Hematopoietic multipotent progenitor cell treated with erythropoietin and hydrocortisone succinate and interleukin-3 and kit ligand, for 6 days (in vitro differentiated cells): ENCODE measurements at places on chromosomes 7 and 10.
A peak's percentile ranks its signal among the peaks of the same experiment; 100 is the strongest.

GRCh38 chr10:81179805-81180452, 642.2 kb downstream of the SH2D4B start:
- peak; percentile 56 for DNase-seq

DNA sequence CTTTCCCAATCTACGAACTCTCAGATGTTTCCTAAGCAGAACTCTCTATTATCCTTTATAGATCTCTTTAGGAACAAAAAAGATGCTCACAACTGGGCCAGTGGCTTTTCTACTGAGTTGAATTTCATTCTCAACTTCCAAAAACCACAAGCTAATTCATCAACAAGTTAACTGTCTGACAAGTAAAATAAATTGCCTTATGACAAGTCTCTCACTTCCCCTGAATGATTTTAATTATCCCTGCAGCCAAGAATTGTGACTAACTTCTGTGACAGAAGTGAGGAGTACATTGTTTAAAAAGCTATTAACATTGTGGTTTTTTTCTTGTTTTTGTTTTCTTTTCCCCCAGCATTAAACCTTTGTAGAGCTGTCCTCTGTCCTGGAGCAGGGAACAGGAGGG, 343.1 kb downstream of the HPSE2 start:
- no peak for DNase-seq

GRCh38 chr7:126157391-126157790, 1095.3 kb downstream of the GRM8 start:
- DNase-seq: no peak

GRCh38 chr10:132355754-132356153, 23.8 kb downstream of the LRRC27 start:
- DNase-seq: no peak

- no peak for DNase-seq
Observed at GRCh38 chr7:157483515-157483914, 146.7 kb downstream of the DNAJB6 start.

DNA sequence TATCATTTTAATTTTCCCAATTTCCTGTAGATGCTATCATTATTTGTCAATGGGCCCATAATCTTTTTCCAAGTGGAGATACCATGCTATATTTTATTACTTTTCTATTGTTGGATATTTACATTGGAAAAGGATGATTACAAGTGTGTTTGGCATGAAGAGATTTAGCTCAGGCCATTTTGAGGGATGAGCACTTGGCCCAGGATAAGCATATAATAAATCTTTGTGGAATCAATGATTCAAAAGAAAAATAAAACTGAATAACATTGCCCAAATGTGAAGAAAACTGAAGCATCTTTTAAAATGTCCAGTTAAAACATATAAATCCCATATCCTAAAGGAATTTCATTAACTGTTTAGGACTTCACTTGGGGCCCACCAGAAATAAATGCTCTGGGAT, 260.9 kb upstream of the BMPER start:
- DNase-seq: no peak

DNA sequence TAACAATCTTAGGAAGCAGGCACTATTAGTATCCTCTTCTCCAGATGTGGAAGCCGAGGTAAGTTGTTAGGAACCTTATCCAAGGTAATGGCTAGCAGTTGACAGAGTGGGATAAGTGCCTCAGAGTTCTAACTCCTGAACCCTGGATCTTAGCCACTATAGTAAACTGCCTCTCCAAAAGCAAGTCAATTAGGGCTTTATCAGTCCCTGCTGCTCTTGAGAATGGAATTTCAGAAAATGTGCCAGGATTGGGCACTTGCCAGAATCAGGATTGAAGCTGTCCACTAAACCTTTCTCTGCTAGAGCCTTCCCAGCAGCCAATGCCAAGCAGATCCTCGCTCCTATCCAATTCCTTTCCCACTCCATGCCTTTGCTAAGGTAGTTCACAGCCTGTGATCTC, 777.5 kb upstream of the POM121L12 start:
- no peak for DNase-seq

- no peak for DNase-seq
Observed at GRCh38 chr7:33918438-33919143, 13.3 kb downstream of the BMPER start.

DNA sequence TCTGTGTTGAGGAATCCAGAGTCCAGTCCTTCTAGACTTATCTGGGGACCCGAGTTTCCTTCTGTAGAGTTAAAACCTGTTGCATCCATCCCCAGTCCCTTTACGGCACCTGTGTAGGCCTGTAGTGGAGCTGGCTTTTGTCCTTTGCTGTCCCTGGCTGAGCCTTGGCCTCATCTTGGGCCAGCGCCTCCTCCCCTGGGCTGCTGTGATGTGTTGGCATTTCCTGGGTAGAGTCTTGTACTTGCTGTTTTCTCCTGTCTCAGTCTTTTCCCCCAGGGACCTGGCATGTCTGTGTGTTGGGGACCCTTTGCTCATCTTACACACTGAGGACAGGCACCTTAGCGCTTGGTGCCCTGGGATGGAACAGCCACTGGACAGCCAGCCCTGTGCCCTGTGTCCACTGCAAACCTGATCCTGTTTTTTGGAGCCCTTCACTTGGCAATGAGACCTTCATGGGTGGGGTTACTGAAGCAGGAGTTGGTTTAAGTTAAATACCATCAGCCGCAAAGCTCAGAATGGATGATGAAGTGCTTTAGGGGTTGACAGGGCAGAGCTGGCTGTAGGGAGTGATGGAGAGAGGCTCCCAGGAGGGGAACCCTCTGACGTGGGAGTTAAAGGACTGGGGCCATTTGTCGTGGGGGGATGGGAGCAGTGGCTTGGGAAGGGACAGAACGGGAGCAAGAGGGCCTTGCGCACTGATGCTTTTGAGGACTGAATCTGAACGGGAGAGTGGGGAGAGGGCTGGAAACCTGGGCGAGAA, 50.9 kb downstream of the CUX1 start:
- no peak for DNase-seq

DNA sequence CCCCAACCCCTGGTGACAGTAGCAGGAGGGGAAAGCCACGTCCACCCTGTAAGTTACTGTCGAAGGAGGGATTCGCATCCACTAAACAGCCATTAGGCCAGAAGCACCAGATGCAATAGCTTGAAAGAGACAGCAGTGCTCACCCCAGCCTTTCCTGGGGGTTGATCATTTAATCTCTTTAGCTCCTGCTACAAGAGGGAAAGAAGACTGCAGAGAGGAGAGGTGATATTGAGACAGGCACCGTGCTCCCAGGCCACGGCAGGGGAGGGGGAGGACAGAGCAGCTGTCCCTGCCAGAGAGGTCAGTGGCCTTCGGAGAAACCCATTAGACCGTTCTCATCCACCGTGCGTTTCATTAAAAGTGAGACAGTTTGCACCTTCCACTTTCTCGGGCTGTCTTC, 148.3 kb downstream of the CDH23 start:
- DNase-seq: no peak

- DNase-seq: no peak
Observed at GRCh38 chr7:20828947-20829346, 42.3 kb upstream of the SP8 start.

DNA sequence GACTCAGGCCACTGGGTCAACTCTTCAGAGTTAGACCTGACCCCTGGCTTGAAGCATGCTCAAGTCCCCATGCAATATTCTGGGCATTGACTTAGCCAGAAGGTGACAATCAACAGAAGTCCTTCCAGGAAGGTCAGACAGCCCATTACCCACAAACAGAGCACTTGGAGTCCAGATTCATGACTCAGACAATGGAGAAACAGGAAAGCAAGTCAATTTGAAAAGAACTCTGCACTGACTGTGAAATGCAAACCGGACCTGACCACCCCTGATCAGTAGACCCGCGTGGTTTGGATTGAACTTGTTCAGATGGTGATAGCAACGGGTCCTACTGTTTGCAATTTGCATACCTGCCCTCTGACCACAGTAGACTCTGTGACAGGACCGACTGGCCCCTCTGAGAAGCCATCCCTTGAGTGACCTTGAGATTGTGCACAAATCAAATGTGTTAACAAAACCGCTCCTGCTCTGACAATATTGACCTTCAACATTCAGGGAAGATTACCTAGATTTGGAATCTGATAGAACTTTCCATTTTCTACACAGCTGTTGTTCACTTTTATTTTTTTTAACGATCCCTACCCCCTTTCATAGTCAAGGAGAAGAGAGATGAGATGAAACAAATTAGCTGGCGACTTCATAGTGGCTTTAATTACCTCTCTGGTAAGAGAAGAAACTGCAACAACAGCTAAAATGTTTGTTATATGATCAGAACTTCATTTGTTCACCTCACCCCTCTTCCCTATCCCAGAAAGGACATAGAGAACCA, 138.7 kb downstream of the NRP1 start:
- no peak for DNase-seq

DNA sequence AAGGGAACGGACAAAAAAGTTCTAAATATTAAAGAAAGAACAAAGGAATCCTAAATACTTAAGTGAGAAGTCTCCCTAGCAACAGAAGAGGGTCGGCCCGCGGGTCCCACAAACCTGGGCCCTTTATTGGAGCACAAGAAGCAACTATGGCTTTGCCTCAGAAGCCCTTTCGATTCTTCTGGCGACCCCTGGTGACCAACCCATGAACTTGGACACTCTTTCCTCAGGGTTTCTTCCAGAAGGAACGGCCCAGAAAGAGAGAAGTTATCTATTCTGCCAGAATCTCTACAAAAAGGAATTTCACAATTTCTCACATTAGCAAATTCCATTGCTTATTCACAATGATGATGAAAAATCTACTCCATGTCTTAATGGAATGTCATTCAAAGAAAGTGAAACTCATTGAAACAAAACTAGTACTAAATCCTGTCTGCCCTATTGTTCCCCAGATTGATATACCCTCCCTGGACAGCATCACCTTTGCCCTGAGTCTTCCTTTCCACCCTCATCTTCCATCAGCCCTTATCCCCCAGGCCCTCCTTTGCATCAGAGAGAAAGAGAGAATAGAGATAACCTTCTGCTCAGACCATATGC, 43.7 kb downstream of the CPVL start:
- peak; percentile 80 for DNase-seq

DNA sequence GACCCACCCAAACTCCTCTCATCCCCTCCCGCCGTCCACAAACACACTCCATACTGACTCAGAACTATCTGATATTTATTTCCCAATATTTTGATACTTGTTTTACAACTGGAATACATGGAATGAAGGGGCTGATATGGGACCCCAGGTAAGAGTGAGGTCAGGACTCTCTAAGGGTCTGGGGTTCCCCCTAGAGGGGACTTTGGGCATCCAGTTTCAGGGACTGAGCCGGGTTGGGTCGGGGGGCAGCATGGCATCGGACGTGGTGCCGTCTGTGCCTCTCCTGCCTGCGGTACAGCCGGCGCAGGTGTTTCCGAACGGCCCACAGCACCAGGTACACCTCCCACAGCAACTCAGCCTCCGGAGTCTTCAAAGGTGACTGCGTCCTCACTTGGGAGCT, 7.5 kb downstream of the SPACDR start:
- no peak for DNase-seq

DNA sequence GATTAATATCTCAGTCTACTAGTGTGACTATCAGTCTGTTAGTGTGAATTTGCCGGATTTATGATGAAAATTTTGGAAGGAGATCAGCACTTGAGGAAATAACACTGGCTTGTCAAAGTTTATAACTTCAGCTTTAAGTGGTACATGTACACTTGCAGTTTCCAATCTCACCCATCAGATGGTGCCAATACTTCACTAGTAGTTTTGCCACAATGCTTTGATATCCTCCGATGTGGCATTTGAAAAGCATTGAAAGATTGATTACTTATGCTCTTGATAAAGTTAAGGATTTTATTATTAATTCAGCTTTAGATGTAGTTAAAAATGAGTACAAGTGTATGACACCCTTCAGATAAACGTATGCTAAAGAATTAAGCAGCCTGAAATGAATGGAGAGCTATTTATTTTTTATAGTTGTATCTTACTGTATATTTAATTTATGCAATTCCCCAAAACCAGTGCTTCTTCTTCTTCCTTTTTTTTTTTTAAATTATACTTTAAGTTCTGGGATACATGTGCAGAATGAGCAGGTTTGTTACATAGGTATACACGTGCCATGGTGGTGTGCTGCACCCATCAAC, 98.2 kb downstream of the ANLN start:
- peak; percentile 93 for DNase-seq

DNA sequence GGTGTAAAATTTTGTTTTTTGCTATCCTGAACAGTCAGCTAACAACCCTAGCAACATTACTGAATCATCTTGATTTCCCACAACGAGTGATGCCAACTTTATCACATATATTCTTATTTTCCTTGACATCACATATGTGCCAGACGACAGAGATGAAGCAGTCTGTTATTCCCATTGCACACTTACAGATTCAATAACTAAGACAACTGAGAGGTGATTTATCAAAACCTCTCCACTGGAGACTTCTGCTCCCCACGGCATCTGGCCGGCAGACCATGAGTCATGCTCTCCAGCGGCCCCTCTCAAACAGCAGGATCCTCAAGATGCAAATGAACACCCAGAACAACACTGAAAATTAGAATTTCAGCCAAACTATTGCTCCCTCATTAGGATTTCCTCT, 57.1 kb downstream of the AMPH start:
- DNase-seq: no peak

DNA sequence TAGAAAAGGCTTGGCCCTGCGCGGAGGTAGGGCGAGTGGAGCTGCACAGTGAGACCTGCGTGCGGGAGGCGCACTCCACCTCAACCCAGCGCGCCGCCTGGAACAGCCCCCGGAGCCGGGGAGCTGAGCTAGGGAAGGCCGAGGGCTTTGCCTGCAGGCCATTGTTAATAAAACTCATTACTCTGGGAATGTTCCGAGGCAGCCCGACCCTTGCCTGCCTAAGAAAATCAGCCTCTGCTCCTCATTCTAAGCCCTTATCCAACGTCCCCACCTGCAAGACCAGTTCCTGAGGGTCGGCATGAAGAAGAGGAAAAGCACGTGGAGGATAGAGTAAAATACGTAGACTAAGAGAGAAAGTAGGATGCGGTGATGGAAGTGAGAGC, 55.3 kb downstream of the C7orf25 start:
- no peak for DNase-seq

DNA sequence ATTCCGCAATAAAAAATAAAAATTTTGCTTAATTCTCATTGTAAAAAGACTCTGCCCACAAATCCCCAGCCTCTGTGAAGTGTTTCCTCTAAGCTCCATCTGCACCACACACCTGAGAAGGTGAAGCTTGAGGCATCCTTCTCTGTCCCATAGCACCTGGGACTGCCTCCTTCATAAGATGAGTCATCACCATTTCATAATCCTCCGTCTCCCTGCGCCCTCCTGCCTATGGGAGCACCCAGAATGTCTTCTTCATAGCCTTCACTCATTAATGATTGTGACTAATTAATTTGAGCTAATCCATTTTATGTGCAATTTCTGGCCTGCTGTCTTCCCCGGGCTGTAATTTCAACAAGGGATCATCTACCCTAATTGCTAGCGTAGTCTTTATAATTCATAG, 90.3 kb downstream of the WDR11 start:
- DNase-seq: no peak

GRCh38 chr10:218798-219197, 83.5 kb downstream of the ZMYND11 start:
- DNase-seq: no peak

DNA sequence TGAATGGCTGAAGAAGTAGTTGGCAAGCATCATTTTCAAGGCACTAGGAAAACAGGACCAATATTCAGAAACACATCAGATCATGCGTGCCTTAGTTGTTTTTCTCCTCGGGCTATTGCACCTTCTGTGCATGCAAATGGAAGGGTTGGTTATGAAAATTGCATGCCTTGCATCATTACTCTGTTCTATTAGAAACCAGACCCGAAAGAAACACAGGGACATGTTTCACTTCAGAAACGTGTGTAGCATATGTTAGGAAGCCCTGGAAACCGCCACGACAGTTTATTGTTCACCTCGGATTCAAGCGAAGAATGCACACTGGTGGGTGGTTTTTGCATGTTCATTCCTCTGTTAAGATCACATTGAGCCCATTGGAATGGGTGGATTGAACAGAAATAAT, 214.7 kb downstream of the FRMD4A start:
- DNase-seq: no peak
